Motor neuron (in vitro differentiated cells): ENCODE measurements at places on chromosomes 1 and 21.

- ATAC-seq: no peak
Observed at GRCh38 chr1:15485636-15486035, 9.7 kb downstream of the CELA2B start.

DNA sequence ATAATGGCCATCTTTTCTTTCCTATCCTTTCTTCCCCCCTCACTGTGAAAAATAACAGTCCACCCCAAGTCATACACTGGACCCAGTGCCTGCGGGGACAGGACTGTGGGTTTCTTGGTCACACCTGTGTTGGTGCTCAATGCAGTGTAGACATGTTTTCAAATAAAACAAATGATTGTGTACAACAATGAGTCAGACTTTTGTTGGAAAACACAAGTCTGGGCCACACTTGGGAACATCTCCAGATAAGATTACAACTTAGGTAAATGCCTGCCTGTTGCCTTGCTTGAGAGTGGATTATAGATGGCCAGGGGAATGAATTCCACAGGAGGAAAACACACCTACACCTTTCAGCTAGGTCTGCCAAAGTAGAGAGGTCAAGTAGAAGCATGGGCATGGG, 34.1 kb downstream of the PDPN start:
- ATAC-seq: no peak

GRCh38 chr21:16811011-16811410, 701.8 kb upstream of the CXADR start:
- ATAC-seq: no peak

DNA sequence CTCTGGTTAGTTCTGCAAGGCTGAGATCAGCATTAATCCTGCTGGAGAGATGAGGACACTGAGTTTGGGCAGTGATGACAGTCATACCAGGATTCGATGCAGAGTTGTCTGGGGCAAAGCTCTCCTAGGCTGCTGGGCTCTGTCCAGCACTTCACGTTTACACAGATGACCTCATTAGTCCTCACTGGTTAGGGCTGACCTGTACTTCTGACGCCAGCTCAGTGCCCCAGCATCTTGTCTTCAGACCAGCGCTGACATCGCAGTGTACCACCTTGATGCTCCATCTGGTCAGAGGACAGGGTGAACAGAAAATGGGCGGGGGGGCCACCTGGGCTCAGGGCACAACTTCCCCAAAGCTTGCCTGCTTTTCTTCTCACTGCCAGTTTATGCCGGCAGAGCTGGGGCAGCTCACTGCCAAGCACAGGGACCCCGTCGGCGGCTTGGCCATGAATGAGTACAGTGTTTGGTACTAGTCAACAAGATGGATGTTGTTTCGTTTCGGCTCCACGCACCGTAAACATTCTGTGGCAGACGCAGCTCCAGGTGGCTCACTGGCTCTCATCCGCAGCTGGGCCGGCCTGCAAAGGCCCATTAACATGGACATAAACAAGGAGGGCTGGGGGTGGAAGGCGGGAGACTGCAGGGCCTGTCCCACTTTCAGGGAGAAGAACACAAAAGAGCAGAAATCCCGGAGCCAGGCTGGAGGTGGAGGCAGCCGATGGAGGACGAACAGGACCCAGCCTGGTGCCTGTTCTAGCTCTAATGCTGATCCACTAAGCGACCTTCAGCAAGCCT, 118.7 kb downstream of the GLIS1 start:
- ATAC-seq: no peak

DNA sequence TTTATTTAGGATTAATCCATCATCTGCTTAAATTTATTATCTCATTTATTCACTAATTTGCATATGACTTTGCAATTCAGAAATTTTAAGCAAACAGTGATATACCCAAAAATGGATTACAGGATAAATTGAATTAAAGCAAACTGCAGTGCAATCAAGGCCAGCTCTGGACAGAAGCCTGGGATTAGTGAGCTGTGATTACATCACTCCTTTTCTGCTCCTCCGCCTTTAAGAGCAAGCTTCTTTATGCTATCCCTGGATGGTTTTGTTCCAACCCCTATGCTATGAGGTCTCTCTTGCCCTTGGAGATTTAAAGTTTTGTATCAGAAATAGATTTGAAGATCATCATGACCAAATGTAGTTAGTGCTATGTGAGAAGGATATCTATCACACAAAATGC, 32.6 kb downstream of the GPR52 start:
- no peak for ATAC-seq

DNA sequence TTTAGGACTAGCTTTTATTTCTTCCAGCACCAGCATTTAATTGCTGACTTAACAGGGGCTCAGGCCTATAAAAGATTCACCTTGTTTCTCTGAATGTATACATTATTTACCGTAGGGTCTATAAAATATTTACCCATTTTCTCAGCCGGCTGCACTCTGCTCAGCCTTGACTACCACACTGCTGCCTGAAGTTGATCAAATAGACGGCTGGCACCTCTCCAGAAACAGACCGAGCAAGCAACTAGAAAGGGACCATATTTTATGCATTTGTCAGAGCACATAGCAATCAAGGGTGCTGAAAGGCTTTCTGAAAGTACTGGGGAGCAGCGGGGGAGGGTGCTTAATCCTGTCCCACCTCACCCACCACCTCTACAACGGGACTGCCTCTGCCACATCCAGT, 64.7 kb upstream of the FGGY start:
- no peak for ATAC-seq

DNA sequence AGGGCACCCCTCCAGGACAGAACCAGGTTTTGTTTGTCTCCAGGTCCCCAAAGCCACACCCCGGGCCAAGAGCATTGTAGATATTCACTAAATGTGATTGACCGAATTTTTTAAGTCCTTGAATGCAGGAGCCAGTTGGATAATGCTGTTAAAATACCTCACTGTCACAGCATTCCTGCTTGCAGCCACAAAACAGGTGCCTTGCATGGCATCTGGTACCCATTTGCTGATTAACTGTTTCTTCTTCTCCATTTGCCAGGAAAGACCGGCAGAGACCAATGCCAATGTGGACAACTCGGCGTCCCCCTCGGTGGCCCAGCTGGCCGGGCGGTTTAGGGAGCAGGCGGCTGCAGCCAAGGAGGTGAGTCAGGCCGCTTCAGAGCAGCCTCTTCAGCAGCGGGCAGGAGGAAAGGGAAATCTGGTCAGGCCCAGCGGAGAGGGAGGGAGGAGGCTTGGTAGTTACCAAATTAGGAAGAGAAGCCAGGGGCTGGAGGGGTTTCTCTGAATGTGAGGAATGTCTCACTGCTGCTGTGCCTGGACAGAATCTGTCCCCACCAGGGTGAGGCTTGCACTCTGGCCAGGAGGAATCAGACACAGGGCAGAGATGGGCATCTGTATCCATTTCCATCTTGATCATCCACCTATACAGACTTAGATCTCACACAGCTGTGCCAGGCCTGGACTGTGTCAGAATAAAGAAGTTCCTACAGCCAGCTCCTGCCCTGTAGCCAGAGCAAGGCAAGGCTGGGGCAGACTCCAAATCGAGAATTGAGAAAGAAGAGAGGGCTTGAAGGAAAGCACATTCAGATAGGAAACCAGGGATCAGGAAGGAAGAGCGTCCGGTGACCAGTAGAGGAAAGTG, 37.9 kb upstream of the MPZL1 start:
- ATAC-seq: peak; percentile 34

DNA sequence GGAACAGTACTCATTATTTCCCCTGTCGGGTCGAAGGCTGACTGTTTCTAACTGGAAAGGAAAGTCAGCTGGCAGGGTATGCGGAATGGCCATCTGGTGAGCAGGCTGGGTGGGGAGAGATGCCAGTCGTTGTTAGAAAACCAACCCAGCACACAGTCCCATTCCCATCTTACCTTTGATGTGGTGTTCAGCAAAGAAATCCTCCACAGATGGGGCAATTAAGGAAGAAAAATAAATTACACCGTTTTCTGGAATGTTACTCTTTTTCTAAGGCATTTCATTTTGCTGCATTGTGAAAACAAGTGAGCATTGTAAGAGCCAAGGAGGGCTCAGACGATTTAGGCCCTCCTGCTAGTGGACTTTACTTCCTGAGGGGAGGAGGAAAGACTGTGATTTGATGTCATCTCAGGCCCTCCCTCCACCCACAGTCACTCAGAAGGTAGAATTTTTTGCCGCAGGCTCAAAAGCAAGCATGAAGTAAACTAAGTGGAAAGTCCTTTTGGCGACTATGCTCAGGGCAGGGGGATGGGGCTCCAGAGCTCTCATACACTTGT, at the start of gene SLC16A4:
Gene SLC16A4 (minus strand): TSS at position 335 of the 554 bp plus-strand sequence. CDS start 1,703 bp downstream, outside the sequence.
- peak; percentile 16 for ATAC-seq

DNA sequence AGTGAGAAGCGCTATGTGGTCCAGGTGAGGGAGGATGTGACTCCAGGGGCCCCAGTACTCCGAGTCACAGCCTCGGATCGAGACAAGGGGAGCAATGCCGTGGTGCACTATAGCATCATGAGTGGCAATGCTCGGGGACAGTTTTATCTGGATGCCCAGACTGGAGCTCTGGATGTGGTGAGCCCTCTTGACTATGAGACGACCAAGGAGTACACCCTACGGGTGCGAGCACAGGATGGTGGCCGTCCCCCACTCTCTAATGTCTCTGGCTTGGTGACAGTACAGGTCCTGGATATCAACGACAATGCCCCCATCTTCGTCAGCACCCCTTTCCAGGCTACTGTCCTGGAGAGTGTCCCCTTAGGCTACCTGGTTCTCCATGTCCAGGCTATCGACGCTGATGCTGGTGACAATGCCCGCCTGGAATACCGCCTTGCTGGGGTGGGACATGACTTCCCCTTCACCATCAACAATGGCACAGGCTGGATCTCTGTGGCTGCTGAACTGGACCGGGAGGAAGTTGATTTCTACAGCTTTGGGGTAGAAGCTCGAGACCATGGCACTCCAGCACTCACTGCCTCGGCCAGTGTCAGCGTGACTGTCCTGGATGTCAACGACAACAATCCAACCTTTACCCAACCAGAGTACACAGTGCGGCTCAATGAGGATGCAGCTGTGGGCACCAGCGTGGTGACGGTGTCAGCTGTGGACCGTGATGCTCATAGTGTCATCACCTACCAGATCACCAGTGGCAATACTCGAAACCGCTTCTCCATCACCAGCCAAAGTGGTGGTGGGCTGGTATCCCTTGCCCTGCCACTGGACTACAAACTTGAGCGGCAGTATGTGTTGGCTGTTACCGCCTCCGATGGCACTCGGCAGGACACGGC, 2.2 kb downstream of the CELSR2 start:
- no peak for ATAC-seq

GRCh38 chr1:165888552-165888920, 61.1 kb downstream of the UCK2 start:
- no peak for ATAC-seq

DNA sequence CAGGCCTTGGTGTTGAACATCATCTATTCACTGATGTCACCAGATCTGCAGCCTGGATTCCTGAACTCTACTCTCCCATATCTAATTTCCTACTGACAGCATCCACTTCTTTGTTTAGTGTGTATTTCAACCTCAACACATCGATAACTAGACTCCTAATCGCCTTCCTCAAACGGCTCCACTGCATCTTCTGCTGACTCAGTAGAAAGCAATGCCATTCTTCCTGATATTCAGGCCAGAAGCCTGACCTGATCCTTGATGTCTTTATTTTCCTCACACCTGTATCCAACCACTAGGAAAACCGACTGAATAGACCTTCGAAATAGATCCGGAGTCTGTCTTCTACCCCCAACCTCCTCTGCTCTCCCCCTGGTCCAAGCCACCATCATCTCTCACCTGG, 466.9 kb downstream of the PCP4 start:
- no peak for ATAC-seq

DNA sequence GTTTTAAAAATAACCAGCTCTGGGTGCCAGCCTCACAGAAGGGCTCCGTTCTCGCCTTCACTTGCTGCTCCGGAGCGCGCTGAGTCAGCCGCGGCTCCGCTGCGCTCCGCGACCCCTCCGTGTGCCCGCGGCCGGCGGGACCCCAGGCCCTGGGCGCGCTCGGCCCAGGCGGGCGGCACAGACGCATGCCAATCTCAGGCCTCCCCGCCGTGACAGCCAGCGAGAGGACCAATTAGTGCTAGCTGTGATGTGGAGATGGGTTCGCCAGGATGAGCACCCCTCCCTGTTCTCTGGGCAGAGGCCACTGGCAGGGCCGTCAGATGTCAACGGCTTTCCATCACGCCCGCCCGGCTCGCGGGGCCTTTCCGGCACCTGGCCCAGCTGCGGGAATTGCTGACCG, 293.8 kb downstream of the SPATA17 start:
- ATAC-seq: no peak

GRCh38 chr21:44414291-44415072, 40.8 kb upstream of the LRRC3 start:
- ATAC-seq: peak; percentile 83

GRCh38 chr1:88204111-88204510, 480.0 kb upstream of the PKN2 start:
- ATAC-seq: no peak

DNA sequence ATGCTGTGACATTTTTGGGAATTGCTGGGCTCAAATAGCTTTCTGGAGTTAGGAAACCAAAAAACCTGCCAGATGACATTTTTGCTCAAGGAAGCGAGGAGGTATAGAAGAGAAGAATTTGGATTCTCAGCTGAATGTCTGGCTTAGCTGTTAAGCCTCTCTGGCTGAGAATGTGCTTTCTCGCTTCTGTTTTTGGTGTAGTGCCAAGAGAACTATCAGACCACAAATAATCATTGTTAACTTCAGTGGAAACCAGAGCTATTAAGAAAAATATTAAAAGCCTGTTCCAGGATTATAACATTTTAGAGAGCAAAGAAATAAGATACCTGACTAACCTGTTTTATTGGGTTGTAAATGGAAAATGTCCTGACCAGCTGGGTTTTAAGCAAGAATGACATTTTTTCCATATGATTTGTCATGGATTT, 39.5 kb upstream of the DIPK1A start:
- ATAC-seq: no peak

DNA sequence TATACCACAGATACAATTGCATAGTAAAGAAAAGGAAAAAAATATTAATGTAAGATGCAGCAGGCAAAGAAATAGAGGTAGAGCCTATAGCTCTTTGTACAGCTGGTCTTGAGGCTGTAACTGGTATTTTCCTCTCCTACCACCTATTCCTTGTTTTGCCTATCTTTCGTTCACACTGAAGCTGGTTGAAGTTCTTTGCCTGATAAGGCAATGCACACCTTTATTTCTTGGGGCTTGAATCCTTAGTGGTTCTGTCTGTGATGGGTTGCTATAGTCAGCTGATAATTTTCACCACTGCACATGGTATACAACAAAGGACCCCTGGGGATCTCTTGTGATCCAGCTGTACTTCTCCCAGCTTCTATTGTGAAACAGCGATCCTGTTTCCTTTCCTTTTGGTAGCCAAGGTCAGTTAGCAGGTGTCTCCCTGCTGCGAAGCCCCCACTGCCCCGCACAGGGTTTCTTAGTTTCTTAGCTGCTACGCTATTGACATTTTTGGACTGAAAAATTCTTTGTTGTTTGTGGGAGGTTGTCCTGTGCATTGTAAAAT, 9.9 kb upstream of the TSNAX start:
- no peak for ATAC-seq
